ENCODE measurements at places on chromosomes 6 and 20. TPM values are rescaled to one million over a fixed set of nuclear protein-coding genes. Genes with fewer than 3 reads are reported as not detected.

DNA sequence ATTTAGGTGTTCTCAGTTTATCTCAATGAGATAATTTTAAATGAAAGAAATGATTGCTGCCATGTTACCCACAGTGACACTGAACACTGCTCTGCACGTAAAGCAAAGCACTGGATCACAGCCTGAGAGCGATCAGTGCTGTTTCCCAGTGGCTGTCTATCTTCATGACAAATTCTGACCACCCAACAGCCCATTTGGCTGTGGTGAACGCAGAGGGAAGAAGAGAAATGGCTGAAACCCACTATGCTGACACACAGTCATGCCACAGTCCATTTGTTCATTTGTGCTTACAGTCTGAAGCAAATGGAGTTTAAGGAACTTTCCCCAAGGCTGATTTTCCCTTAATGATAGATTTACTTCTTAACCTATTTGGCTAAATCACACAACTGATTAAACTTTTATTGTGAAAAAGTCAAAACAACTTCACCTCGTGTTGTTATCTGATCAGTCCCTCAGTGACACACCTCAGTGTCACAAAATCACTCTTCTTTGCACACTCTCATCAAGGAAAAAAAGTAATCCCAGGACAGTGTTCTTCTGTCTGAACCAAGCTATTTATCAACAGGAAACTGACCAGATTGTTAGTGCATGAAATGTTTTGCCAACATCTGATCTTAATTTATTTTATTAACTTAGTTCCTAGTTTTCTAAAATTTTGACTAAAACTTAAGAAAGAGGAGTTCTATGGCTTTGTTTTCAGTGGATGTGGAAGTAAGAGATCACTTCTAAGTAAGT is 225.1 kb downstream of the TBX18 start:
- no peaks in the 10 kb centered on the region for H3K27me3 ChIP-seq
- H3K4me1 ChIP-seq: no peaks in the 10 kb centered on the region
- no peak for DNase-seq
- no peaks in the 10 kb centered on the region for H3K36me3 ChIP-seq

DNA sequence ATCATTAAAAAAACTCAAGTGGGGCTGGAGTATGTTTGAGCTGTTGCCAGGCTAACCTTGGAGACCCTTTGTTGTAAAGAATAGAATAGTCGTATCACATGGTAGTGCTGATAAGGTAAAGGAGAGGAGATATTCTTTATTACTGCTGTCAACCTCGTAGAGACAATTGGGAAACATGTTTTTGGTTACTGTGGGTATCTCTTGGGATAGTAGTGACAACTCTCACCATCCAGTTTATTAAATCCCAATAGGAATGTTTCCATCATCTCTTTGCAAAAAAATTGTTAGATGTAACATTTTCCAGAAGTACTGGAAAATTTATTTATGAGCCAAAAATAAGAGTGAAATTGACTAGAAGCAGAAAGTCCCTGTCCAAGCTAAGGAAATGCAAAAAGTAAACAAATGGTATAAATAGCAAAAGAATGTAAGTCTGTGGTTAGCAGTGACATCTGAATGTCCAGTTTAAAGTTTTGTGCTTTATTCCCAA is 829.3 kb upstream of the CITED2 start:
- no peaks in the 10 kb centered on the region for H3K36me3 ChIP-seq
- H3K4me1 ChIP-seq: peaks cover 2% of the 10 kb centered on the region
- H3K27me3 ChIP-seq: no peaks in the 10 kb centered on the region
- H3K27ac ChIP-seq: no peak overlapping the region
- DNase-seq: no peak
- no peak overlapping the region for H3K4me3 ChIP-seq

- H3K4me1 ChIP-seq: no peaks in the 10 kb centered on the region
- H3K4me3 ChIP-seq: no peak overlapping the region
- no peak for DNase-seq
- H3K27ac ChIP-seq: no peak overlapping the region
Measured at GRCh38 chr6:80402266-80402665, 295.8 kb downstream of the BCKDHB start.

GRCh38 chr6:20582586-20583443 is 48.6 kb downstream of the CDKAL1 start:
- H3K4me3 ChIP-seq: no peak overlapping the region
- DNase-seq: no peak
- H3K27me3 ChIP-seq: no peaks in the 10 kb centered on the region
- no peak overlapping the region for H3K27ac ChIP-seq
- no peaks in the 10 kb centered on the region for H3K4me1 ChIP-seq

GRCh38 chr20:36132802-36133211 is 21.7 kb upstream of the EPB41L1 start:
- no peaks in the 10 kb centered on the region for H3K36me3 ChIP-seq
- H3K27ac ChIP-seq: no peak overlapping the region
- no peak overlapping the region for H3K4me3 ChIP-seq
- H3K4me1 ChIP-seq: no peaks in the 10 kb centered on the region

SEMG1 gene
- total RNA-seq: not detected

DNA sequence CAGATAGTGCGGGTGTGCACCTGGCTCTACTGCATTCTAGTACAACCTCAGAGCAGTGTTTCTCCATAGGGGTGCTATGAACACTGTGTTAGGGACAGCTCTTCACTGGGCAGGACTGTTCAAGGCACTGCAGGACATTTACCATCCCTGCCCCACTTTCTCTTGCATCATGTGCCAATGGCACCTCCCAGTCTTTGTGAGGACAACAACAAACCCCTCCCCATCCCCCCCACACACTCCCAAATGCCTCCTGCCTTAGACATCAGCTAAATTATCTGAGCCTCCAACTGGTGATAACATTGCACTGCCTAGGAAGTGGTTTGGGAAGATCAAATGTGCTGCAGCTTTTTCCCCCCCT is 98.9 kb downstream of the FYN start:
- DNase-seq: no peak
- H3K4me3 ChIP-seq: no peak overlapping the region
- peaks cover 15% of the 10 kb centered on the region for H3K4me1 ChIP-seq
- no peaks in the 10 kb centered on the region for H3K36me3 ChIP-seq

DNA sequence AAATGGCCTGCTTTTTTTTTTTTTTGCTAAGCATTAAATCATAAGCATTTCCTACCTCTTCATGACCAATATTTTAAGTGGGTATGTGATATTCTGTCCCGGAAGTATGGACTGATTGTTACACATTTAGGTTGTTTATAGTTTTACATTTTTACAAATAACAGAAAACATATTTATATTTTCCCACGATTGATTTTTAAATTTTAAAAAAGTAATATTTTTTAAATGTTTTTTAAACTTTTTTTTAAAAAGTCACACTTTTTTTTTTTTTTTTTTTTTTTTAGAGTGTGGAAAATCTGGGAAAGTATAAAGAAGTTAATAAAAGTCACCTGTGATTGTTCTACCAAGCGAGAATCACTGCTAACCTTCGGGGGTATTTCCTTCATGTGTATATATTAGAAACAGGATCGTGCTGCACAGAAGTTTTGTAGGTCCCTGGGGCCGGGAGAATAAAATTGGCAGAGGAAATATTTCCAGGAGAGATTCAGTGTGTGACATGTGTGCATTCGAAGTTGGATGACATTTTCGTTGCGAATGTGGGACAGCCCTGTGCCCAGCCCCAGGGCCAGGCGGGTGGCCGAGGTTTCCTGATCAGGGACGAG is 173.1 kb downstream of the CDC5L start:
- peaks cover 1% of the 10 kb centered on the region for H3K4me1 ChIP-seq
- H3K27me3 ChIP-seq: no peaks in the 10 kb centered on the region
- DNase-seq: no peak
- H3K4me3 ChIP-seq: no peak overlapping the region
- H3K36me3 ChIP-seq: no peaks in the 10 kb centered on the region
- no peak overlapping the region for H3K27ac ChIP-seq

SPEF1 gene
- total RNA-seq: 2.3 TPM
